ENCODE measurements at places on chromosomes 11 and 22.

GRCh38 chr11:84829162-84829561 lies 798.0 kb downstream of the DLG2 start:
- DNase-seq: no peak

GRCh38 chr11:19978668-19979518 lies 181.4 kb downstream of the DBX1 start:
- no peak for DNase-seq

DNA sequence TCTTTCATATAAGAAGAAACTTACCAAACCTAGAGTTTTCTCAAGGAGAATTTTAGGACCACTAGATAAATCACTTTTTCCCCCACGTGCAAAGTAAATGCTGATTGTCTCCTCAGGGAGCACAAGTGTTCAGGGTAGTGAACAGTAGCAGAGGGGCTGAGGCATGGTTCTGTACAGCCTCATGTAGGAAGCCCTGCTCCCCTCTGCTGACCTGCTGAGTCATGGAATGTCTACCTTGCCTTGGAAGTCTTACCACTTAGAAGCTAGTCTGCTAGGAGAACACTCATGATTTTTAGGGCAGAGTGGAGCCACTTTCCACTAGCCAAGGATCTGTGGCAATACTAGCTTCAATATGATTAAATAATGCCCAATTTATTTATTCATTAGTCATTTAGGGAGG lies 2120.6 kb upstream of the RAG2 start:
- no peak for DNase-seq

DNA sequence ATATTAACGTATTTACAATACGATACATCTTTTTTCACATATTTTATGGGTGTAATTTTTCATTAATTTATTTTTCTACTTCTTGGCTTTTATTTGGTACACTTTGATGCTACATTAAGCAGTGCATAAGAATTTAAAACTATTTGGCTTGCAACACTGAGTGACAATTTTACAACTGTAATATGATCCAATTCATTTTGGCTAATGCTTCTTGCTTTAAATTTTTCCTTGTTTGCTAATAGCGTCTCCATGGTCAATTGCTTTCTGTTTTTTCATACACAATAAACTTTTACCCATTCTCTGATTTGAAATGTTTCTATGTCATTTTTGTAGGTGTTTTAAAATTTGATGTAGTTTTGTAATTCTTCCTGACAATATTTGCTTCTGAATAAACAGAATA lies 773.2 kb downstream of the FAM181B start:
- DNase-seq: no peak

DNA sequence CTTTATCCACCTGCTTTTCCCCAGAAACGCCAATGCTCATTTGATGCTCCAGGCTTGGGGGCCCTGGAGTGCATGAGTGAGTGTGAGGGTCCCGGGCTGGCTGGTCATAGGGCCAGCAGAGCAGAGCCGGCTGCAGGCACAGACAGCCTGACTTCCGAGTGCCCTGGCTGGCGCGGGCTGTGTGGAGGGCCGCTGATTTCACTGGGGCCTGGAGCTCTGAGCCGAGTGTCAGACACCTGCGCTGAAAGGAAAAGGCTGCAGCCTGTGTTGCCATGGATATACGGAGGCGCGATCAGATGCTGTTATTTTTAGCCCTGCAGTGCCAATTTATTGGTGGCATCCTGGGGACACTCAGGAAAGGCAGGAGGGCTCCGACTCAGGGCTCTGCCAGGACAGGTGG lies 87.6 kb downstream of the ST3GAL4 start:
- no peak for DNase-seq

DNA sequence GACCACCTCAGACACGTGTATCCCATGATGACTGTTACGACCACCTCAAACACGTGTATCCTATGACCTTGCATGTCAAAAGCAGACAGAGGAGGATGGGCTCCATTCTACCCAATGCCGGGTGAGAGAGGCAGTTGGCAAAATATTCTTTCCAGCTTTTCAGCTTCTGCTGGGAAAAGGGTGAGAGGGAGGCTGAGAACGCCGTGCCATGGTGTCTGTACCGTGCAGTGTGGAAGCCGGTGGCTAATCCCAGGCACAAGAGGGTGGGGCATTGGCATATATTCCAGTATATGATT lies 1478.4 kb downstream of the TBC1D22A start:
- no peak for DNase-seq

- DNase-seq: no peak
These were observed 4.4 kb downstream of the TOLLIP start for GRCh38 chr11:1305063-1305495.

- DNase-seq: no peak
These were observed 42.6 kb upstream of the SHANK2 start for GRCh38 chr11:71294846-71295600.

- DNase-seq: no peak
These were observed 9.3 kb downstream of the CSF2RB start for GRCh38 chr22:36922711-36923110.

DNA sequence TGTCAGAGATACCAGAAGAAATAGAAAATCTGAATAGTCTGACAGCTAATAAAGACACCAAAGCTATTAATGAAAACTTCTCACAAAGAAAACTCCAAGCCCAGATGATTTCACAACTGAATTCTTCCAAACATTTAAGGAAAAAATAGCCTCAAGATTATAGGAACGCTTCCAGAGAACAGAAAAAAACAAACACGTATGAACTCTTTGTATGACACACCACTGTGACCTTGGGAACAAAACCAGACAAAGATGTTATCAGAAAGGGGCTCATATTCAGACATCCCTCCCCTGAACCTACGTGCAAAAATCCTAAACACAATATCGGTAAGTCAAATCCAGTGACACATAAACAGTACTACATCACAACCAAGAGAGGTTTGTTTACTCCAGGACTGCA lies 23.5 kb downstream of the CERK start:
- DNase-seq: no peak

DNA sequence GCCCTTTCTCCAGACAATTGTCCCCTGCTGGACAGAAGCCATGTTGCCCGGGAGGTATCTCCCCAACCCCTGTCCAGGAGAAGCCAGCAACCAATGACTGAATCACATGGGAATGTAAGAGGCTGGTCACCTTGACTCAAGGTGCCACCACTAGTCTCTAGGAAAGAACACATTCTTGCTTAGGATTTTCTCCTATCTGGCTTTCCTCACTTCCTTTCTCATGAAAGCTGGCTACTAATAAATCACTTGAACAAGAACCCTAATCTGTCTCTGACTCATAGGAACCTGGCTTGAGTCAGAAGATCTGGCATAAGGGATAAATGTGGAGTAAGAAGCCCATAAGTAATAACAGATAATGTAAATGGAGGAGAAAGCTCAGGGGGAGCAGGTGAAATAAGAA lies 101.4 kb upstream of the C11orf87 start:
- DNase-seq: no peak

DNA sequence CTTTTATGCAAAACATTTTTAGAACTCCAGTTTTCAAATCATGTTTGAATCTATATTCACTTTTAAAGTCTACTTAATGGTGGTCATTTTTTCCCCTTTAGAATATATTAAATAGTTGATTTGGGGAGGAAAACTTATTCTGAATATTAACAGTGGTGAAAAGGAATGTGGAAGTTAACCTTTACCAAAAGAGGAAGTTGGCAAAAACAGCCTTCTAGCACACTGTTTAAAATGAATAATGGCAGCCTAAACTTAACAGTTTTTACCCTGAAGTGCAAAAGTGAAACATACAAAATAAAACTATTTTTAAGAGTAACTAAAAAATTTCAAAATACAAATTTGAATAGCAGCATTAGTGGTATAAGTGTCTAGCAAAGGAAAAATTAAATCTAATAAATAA lies 86.4 kb downstream of the GRK3 start:
- DNase-seq: no peak

DNA sequence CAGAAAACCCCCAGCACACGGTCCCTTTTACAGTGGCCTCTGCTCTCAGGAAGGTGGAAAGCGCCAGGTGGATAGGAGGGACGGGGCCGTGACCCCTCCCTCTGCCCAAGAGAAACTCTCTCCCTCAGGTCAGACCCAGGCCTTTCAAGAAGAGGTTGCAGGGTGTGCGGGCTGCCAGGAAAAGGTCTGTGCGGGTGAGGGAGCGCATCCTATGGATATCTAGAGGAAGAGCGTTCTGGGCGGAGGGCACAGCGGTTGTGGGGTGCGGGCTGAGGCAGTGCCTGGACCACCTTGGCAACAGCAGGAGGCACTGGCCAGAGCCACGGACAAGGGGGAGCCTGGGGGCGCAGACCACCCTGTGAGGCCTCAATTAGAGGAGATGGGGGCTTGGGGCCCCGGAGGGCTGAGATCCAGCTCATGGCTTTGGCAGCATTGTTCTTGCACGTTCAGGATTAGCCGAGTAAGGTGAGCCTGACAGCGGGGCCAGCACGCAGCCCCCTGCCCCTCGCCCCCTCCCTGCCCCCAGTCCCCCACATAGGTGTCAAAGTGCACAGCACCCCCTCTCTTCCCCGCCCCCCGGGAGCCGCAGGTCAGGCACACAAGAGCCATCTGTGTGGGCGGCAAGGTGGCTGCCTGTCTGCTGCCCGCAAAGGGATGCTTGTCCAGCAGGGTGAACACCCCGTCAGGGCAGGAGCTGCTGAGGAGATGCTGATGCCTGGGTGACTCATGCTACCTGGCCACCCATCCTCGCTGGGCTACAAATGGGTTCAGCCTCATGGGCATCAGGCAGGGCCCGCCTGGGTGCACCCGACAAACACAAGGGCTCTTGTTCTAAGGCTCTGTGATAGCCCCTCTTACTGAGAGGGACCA lies 92.8 kb upstream of the KCNQ1OT1 start:
- DNase-seq: no peak

DNA sequence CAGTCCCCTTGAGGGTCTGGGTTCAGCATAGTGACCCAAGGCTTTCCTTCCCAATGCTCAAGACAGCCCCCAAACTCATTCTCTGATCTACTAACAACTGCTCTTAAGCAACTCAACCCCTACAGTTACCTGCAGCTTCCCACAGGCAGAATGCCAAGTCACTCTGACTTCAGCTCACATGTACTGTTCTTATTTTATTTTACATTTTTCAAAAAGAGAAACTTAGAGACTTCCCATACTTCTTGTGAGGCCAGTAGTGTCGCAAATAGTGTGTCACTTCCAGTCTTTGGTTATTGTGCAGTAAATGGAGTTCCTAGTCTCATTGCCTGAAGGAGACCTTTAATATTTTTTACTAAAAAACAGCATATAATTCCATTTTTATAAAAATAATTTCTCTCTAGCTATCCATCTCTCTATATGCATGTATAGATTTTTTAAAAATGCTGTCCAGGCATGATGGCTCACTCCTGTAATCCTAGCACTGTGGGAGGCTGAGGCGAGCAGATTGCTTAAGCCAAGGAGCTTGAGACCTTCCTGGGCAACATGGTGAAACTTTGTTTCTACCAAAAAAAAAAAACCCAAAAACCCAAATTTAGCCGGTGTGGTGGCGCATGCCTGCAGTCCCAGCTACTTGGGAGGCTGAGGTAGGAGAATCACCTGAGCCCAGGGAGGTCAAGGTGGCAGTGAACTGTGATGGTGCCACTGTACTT lies 41.8 kb downstream of the ENTHD1 start:
- no peak for DNase-seq

DNA sequence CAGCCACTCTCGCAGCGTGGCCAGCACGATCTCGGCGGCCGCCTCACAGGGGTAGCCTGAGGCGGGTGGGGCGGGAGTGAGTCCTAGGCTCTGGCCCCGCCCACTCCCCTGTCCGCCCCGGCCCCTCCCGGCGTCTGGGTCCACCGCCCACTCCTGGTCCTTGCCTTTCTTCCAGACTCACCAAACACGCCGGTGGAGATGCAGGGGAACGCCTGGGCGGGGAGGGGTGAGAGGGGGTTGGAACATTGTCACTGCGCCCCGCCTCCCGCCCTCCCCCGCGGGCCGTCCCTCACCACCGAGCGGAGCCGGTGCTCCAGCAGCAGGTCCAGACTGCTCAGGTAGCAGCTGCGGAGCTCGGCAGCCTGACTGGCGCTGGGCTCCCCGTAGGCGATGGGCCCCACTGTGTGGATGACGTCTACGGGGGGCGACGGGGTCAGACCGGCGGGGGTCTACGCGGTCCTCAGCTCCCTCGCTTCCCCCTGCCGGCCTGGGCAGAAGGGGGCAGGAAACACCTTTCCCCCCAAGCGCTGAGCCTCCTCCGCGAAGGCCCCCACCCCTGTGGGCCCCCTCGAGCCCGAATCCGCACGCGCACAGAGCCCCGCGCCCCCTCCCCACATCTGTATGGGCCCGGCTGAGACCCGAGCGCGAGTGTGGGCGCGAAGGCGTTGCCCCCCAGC lies 13.2 kb downstream of the OTUB1 start:
- DNase-seq: peak; percentile 42

DNA sequence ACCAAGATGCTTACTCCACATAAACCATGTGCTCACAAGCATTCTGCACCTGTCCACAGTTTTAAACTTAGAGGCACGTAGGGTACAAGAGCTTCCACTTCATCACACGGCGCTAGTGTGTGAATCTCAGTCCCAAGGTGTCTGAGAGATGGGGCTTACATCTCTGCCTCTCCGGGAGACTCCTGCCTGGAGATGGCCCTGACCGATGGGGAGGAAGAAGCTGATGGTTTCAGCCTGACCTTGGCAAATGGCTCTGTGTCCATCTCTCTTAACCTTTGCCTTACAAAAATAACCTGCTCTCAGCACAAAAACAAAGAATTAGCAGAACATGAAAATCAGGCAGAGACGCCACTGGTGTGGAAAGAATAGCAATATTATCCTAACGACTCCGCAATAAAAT lies 559.3 kb upstream of the B3GAT1 start:
- DNase-seq: no peak

GRCh38 chr22:27213294-27213693 lies 555.9 kb downstream of the MIAT start:
- DNase-seq: no peak

- DNase-seq: no peak
These were observed 16.7 kb downstream of the TXN2 start for GRCh38 chr22:36464715-36465231.

DNA sequence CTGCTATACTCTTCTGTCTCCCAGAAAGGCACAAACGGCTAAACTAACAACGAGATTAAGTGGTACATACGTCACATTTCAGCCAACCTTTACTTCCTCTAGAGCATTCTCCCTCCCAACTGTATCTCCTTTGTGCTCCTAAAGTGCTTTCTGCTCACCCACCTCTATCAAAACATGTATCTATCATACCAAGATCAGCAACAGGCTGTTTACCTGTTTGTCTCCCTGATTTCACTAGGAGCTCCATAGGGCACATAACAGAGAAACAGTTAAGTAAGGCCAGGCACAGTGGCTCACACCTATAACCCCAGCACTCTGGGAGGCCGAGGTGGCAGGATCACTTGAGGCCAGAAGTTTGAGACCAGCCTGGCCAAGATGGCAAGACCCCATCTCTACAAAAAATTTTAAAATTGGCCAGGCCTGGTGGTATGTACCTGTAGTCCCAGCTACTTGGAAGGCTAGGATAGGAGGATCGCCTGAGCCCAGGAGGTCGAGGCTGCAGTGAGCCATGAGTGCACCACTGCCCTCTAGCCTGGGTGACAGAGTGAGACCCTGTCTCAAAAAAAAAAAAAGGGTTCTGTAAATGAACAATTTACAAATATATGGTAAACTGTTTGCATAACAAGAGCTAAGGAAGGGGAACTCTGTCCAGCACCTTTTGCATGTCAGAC lies 2.8 kb downstream of the NDUFC2 start:
- DNase-seq: no peak

- no peak for DNase-seq
These were observed 13.8 kb upstream of the JAM3 start for GRCh38 chr11:134055029-134055428.

Measured in CD4-positive, alpha-beta T cell treated with Interferon gamma for 1 hour (primary cell).